ENCODE measurements at places on chromosomes 11 and 22.

GRCh38 chr22:25347752-25348102 lies 128.3 kb downstream of the CRYBB2 start:
- DNase-seq, result no peak

DNA sequence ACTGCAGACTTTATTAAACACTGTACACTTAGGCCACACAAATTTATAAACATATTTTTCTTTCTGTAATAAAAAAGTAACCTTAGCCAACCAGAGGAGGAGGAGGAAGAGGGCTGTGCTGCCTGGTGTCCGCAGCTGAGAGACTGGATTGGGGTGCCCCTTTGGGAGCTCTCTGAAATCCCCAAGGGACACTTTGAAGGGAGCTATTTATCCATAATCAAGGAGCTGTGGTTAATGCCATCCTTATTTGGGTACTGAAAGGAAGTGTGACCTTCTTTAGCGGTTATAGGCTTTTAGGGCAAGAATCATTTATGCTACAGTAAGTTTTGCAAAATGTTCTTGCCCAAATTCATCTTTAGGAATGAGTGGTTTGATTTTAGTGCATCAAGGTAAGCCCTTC lies 125.8 kb downstream of the RASSF10 start:
- DNase-seq, result no peak

- no peak for DNase-seq
Measured at GRCh38 chr11:30936491-30936890, 350.3 kb upstream of the MPPED2 start.

GRCh38 chr11:39910087-39910486 lies 1549.4 kb downstream of the LRRC4C start:
- DNase-seq, result no peak

GRCh38 chr11:45105233-45105983 lies 41.0 kb upstream of the PRDM11 start:
- peak; percentile 38 for DNase-seq

DNA sequence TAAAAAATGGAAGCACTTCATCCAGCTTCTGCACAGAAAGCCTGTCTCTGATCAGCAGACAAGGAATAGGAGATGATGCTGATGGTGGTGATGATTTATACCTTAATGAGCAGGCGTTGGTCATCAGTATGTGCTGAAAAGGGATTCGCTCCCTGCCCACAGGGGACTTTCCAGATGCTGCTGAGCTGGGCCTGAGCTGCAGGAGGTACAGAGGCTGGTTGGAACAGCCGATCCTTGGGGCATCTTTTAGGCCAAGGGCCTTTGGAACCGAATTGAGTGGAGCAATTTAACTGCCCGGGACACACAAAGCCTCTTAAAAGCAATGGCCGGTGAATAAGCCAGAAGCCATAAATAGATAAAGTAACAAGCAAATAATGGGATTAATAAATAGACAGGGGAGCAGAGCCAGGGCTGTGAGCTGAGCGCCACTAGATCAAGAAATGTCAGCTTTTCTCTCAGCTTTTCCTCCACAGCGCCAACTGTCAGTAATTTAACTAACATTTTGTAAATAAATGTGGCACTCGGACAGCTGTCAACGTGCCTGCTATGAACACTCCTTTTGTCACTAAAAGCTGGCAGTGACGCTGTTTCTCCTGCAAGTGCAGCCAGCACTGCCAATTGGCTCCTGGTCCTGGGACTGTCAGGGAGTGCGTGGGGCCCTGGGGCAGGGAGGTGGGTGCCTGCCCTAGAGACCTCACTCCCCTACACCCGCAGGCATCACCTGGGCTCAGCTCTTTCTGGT lies 562.3 kb downstream of the NTM start:
- no peak for DNase-seq

DNA sequence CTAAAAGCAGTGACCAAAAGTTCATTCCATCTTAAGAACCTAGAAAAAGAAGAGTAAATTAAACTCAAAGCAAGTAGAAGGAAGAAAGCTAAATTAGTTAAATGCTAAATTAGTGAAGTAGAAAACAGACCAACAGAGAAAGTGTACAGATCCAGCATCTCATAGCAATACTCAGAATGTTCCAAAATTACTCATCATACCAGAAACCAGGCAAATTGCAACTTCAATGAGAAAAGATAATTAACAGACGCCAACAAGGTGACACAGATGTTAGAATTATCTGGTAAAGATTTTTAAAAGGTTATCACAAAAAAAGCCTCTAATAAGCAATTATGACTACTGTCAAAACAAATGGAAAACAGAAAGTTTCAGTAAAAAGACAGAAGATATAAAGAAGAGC lies 96.8 kb downstream of the ALX4 start:
- no peak for DNase-seq

DNA sequence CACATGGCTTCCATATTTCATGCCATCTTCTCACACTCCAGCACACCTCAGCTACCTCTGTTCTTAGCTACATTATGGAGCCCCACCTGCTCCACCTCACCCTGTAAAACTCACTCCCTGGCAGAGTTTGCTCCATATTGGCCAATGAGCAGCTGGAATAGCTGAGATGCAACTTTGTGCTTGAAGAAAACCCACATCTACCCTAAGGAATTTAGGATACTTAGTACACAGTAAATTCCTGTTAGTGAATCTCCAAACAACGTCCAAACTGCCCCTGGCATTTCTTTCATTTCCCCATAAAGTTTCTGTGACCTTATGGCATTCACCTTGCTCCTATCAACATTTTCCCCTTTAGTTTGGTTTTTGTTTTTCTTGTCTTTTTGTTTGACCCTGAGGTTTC lies 2.2 kb upstream of the VWCE start:
- no peak for DNase-seq

All from stimulated activated CD4-positive, alpha-beta T cell treated with anti-CD3 and anti-CD28 coated beads, Interleukin-15, amount 100 ng/mL, for 1 hour (primary cell).